ENCODE measurements at places on chromosomes 4 and X.

DNA sequence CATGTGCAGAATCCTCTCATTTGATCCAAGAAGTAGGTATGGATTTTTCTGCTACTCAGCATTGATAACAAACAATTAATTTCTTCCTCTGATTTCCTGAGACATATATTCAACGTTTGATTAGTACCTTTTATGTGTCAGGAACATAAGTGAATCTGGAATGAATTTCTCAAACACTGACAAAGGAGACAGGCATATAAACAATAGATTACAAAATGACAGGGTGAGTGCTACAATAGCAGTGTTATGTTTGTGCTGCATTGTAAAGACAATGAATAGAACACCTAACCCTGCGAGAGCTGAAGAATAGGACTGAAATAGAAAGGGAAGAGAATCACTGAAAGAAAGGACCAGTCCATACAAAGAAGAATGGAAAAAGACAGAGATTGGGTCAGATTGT is 52.9 kb downstream of the ARHGAP24 start:
- DNase-seq: no peak

- DNase-seq: no peak
Observed at GRCh38 chr4:113358784-113359183, 309.3 kb downstream of the ANK2 start.

GRCh38 chr4:74311696-74312313 is 3.5 kb downstream of the EPGN start:
- DNase-seq: peak; percentile 46

DNA sequence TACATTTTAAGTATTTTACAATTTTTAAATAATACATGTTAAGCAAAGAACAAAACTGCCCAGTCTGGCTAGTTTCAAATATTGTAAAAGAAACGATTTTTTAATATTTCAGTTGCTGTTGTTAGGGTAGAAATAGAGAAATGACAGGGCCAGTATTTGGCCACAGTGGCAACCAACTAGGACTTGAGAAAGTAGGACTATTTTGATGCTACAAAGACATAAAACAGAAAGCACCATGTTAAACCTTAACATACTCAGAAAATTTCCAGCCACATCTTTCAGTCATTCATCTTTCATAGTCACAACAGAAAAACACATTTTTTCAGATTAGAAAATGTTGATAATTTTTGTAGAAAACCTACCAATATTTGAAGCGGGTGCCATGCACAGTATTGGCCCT is 104.5 kb downstream of the MBNL3 start:
- DNase-seq: no peak
